ENCODE measurements at places on chromosomes 1 and 21. TPM values are rescaled to one million over a fixed set of nuclear protein-coding genes. Genes with fewer than 3 reads are reported as not detected.

GRCh38 chr1:110663241-110663640 is 11.5 kb downstream of the KCNA3 start:
- H3K4me1 ChIP-seq: no peaks in the 10 kb centered on the region
- DNase-seq: no peak
- H3K27ac ChIP-seq: no peak overlapping the region
- H3K36me3 ChIP-seq: no peaks in the 10 kb centered on the region
- no peak overlapping the region for H3K4me3 ChIP-seq
- H3K27me3 ChIP-seq: no peaks in the 10 kb centered on the region

DNA sequence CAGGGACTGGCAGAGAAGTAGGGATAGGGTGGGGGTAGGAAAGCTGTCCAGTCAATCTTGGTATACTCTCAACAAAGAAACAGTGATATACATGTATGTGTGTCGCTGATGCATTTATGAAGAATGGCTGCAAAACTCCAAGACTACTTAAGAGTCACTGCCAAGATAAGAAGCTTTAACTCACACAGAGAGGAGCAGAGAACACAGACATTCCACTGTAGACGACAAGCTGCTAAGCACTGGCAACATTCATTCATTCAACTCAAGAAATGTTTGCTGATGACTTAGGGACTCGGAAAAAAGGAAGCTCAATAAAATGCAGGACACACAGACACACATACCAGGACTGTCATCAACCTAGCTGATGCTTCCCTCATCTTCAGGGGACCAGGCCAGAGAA is 5.5 kb downstream of the CTNNBIP1 start:
- no peaks in the 10 kb centered on the region for H3K36me3 ChIP-seq
- H3K27ac ChIP-seq: no peak overlapping the region
- no peak for DNase-seq
- H3K27me3 ChIP-seq: no peaks in the 10 kb centered on the region
- no peak overlapping the region for H3K4me3 ChIP-seq

DNA sequence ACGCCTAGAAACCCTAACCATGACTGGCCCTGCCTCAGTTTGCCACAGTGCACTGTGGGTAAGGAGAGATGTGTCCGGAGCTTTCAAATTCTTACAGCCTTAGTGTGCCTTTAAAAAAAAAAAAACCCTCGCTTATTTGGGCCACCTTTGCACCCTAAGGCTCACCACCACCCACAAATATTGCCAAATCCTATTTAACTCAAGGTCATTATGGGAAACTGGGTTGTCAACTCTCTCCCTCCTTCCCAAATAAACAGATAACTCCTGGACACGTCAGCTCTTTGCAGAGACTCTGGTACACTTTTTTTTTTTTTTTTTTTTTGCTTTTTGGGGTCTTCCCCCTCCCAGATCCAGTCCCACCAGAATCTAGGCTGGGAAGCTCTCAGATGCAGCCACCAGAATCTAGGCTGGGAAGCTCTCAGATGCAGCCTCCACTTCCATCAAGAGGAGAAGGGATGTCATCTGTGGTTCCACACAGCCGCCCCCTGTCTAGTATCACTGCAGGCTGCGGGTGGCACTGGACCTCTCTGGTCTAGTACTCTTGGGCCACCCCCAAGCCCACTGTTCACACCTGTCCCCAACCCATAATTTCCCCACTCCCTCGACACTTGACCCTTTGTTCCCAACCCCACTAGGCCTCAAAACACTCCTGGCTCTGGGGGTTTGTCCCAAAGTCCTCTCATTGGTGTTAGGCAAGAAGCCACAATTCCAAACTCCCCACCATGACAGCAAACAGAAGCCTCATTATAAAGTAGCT is 3.4 kb downstream of the DHRS3 start:
- peak overlapping the region; percentile 71 for H3K4me3 ChIP-seq
- H3K27me3 ChIP-seq: no peaks in the 10 kb centered on the region
- no peak for DNase-seq

GRCh38 chr1:212437179-212437798 is 4.6 kb downstream of the NENF start:
- DNase-seq: no peak
- H3K4me3 ChIP-seq: no peak overlapping the region
- no peak overlapping the region for H3K27ac ChIP-seq
- H3K36me3 ChIP-seq: no peaks in the 10 kb centered on the region
- H3K27me3 ChIP-seq: no peaks in the 10 kb centered on the region
- H3K4me1 ChIP-seq: no peaks in the 10 kb centered on the region

- no peak overlapping the region for H3K4me3 ChIP-seq
- H3K27ac ChIP-seq: no peak overlapping the region
- no peak for DNase-seq
Measured at GRCh38 chr21:14846621-14847020, 218.2 kb downstream of the NRIP1 start.

DNA sequence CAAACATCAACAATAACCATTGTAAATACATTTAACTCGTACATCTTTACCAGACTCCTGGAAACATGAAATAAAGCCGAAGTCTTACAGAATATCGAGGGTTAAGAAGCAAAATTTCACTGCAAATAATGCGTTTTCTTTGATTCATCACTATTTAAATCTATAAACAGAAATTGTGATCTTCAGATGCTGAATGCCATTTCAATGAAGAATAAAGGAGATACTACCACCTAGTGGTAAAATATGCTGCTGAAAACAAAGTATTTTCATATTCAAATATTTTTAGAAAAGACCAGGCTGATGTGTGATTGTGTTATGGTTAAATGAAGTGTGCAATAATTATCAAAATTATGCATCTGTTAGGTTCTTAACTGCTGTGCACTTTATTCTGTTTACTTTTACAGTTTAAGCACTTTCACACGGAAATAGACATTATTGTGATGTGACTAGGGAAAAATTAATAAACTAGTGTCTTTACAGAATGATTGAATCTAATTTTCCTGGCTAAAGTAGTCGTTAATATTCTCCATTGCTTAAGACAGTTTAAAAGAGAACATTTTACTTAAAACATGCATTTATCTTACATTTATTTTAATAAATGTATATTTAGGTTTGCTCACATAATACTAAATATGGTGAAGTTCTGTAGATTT is 1093.1 kb downstream of the MRPL39 start:
- no peak for DNase-seq
- H3K27me3 ChIP-seq: no peaks in the 10 kb centered on the region
- H3K4me3 ChIP-seq: no peak overlapping the region
- H3K4me1 ChIP-seq: no peaks in the 10 kb centered on the region
- no peaks in the 10 kb centered on the region for H3K36me3 ChIP-seq

DNA sequence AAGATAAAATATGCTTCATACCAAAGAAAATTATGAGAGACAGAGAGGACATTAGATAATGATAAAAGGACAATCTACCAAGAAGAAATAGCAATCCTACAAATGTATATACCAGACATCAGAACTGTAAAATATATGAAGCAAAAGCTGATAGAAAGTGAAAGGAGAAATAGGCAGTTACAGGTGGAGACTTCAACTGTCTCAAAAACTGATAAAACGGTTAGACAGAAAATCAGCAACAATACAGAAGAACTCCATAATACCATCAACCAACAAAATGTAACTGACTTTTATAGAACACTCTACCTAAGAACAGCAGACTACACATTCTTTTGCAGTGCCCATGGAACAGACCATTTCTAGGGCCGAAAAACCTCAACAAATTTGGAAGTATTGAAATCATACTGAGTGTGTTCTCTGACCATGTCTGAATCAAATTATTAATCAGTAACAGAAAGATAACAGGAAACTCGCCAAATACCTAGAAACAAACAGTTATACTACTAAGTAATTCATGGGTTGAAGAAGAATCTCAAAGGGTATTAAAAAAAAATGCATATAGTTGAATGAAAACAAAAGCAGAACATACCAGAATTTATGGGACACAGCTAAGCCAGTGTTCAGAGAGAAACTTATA is 132.1 kb downstream of the RPS6KC1 start:
- no peak overlapping the region for H3K4me3 ChIP-seq
- no peaks in the 10 kb centered on the region for H3K36me3 ChIP-seq
- DNase-seq: no peak
- no peaks in the 10 kb centered on the region for H3K27me3 ChIP-seq

GRCh38 chr1:18927082-18927653 is 24.8 kb upstream of the ALDH4A1 start:
- DNase-seq: peak; percentile 58
- no peaks in the 10 kb centered on the region for H3K36me3 ChIP-seq
- peak overlapping the region; percentile 86 for H3K27ac ChIP-seq
- H3K4me1 ChIP-seq: peaks cover 45% of the 10 kb centered on the region
- H3K27me3 ChIP-seq: no peaks in the 10 kb centered on the region

DNA sequence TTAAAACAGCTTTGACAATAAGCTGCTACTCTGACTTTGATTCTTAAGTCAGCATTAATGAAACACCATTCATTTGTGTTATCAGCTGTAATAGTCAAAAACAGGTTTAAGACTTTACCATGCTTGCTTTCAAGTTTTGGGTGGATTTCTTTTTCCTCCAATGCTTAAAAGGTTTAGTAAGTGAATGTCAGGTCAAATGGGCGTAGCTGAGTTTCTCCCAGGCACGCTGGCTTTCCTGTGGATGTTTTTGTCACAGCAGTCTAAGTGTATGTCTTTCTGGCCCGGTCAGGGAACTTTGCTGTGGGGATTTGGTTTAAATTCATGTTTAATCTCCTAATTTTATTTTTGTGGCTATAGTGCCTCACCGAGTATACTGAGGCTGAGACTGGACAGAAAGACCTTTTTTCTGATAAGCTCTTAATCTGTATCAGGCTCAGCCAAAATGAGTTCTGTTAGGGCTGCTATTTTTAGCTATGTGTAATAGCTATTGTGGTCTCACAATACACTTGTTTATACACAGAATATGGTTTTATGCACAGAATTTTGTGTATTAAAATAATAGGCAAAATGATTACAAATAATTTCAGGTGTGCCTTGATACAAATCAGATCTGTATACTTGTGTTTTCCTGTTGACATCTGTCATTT is 292.8 kb downstream of the DISC1 start:
- no peak for DNase-seq
- no peak overlapping the region for H3K4me3 ChIP-seq
- no peaks in the 10 kb centered on the region for H3K27me3 ChIP-seq
- H3K36me3 ChIP-seq: no peaks in the 10 kb centered on the region
- no peaks in the 10 kb centered on the region for H3K4me1 ChIP-seq

GRCh38 chr1:162204129-162204822 is 134.8 kb downstream of the NOS1AP start:
- H3K4me3 ChIP-seq: no peak overlapping the region
- no peak overlapping the region for H3K27ac ChIP-seq
- H3K36me3 ChIP-seq: no peaks in the 10 kb centered on the region
- no peak for DNase-seq

- H3K36me3 ChIP-seq: no peaks in the 10 kb centered on the region
- no peak overlapping the region for H3K27ac ChIP-seq
- DNase-seq: no peak
- no peaks in the 10 kb centered on the region for H3K27me3 ChIP-seq
Measured at GRCh38 chr1:2326524-2326923, 64.8 kb downstream of the MORN1 start.

- no peak overlapping the region for H3K4me3 ChIP-seq
- no peaks in the 10 kb centered on the region for H3K4me1 ChIP-seq
- no peaks in the 10 kb centered on the region for H3K27me3 ChIP-seq
- DNase-seq: no peak
- H3K36me3 ChIP-seq: no peaks in the 10 kb centered on the region
Measured at GRCh38 chr1:92931691-92932090, 29.6 kb downstream of the DIPK1A start.

DNA sequence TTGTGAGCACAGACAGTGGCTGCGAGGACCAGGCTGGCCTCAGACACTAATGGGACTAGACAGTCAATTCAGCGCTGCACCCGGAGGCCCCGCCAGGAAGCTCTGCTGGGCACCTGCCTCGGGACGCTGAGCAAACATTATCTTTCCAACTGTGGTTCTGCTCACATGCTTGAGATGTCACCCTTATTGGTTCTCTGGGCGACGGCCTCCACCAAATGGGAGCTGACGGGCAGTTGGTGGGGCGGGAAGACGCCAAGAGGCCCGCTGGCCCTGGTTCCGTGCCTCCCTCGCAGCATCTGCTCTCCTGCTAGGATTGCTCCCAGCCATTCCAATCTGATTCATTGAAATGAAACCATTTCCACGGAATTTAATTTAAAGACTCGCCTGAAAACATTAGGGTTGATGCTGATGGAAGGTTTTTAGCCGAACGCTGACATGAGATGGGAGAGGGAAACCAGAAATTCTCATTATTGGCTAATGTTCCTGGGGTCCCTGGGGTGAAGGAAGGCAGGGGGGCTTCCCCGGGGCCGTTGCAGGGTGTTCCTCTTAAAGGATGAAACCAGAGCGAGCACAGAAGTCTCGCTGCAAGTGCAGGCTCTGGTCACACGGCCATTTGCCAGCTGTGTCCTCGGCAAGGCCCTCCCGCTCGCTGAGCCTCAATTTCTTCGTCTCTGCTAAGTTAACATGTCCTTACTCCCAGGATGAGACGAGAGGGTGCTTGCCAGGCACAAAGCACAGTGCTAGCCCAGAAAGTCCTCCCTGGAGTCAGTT is 512.2 kb downstream of the NPHP4 start:
- DNase-seq: no peak
- H3K36me3 ChIP-seq: no peaks in the 10 kb centered on the region
- no peaks in the 10 kb centered on the region for H3K27me3 ChIP-seq
- no peak overlapping the region for H3K4me3 ChIP-seq
- no peak overlapping the region for H3K27ac ChIP-seq

GRCh38 chr1:29827801-29828525 is 591.6 kb downstream of the PTPRU start:
- peak; percentile 4 for DNase-seq
- no peak overlapping the region for H3K4me3 ChIP-seq
- H3K4me1 ChIP-seq: no peaks in the 10 kb centered on the region
- H3K36me3 ChIP-seq: no peaks in the 10 kb centered on the region

- H3K4me3 ChIP-seq: no peak overlapping the region
- H3K36me3 ChIP-seq: no peaks in the 10 kb centered on the region
- H3K27ac ChIP-seq: no peak overlapping the region
- no peak for DNase-seq
- H3K27me3 ChIP-seq: no peaks in the 10 kb centered on the region
- H3K4me1 ChIP-seq: no peaks in the 10 kb centered on the region
Measured at GRCh38 chr1:237145379-237146135, 103.6 kb downstream of the RYR2 start.

FNDC10 gene
- total RNA-seq: 6.7 TPM

C1orf56 gene
- 1.3 TPM for total RNA-seq

ANGPTL1 gene
- total RNA-seq: 16.5 TPM

AUNIP gene
- not detected for total RNA-seq

ALG14 gene
- total RNA-seq: not detected

DIO1 gene
- total RNA-seq: not detected

HES3 gene
- not detected for total RNA-seq

ALDH9A1 gene
- total RNA-seq: 68.0 TPM

All from Peyer's patch (tissue), 4 donors.